ENCODE measurements at places on chromosomes 1 and 21.

GRCh38 chr1:111833334-111833733 is 77.6 kb downstream of the DDX20 start:
- DNase-seq, result no peak

GRCh38 chr1:154593390-154593789 is 14.6 kb downstream of the ADAR start:
- DNase-seq, result no peak

DNA sequence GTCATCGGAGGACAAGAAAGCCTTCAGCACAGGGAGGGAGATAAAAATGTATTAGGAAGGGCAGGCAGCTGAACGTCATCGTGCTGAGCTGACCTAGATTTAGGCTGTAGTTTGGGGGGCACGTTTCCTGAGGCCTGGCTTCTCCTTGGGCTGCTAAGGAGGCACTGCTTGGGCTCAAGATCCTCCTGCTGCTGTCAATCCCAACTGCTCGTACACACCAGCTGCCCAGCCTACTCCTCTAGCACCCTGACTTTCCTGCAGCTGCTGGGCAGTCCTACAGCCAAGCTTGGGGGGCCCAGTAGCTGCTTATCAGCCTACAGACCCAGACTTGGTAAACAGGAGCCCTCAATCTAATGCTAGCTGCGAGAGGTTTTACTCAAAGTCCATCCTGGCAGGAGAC is 6.2 kb downstream of the TMEM35B start:
- DNase-seq, result no peak

DNA sequence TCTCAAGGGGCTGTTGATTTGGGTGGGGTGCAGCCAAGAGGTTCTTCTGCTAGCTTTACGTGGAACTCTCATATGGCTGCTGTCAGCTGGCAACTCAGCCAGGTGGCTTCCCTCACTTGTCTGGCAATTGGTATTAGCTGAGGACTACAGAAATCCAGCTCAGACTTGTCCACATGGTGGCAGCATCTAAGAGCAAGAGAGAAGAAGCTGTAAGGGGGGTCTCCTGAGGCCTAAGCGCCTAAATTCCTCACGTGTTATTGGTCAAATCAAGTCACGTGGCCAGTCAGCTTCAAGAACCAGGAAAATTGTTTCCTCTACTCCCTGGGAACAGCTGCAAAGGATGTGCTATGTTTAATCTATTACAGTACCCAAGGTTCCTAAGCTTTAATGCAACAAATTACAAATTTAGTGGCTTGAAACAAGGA is 4.2 kb upstream of the DYRK3 start:
- no peak for DNase-seq

DNA sequence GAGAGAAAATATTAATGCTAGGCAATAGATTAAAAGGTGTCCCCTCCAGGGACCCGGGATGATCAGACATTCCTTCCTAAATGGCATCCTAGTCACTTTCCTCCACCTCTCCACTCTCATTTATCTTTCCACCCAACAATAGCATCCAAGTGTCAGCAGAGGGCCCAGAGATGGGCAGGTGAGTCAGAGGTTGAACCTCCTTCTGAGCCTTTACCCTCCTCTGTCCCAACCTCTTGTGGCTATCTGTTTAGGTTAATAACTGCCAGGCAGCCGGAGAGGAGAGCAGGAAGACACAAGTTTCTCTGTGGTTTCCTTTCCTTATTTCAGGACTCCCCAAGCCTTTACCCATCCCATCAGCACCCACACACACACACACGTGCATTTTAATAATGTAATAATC is 4.1 kb downstream of the GJA5 start:
- DNase-seq, result no peak

DNA sequence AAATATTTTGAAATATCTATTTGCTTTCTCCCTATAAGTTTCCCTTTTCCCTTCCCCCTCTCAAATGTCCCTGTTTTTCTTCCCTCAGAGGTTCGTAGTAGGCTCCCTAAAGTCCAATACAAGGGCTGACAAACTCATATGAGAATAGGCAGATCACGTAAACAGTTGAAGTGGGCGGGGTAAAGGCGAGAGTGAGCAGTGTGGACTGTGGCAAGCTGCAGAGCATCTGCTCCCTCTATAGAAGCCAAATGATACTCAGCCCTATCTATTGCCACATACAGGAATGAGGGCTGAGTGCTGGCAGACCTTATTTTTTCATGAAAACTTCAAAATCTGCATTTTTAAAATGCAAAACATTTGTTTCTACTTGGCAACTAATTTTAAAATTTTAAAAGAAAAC is 26.3 kb downstream of the PRDX6 start:
- no peak for DNase-seq

- DNase-seq, result no peak
Observed at GRCh38 chr1:221241592-221241991, 362.3 kb downstream of the HLX start.

DNA sequence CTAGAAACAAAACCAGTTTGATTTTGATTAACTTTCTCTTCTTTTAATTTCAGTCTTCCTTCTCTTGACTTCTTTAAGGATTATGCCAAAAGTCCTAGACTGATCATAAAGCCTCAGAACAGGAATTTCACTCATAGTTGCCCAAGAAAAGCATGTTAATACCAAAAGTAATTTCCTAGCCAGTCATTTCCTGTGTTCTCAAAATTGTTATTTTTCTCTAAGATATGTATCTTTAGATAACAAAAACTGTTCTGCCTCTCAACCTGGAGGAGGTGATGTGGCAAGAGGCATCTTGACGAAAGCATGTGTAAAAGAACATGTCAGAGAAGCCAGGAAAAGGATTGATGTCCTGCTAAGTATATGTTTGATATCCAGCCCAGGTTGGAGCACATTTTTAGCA is 78.0 kb upstream of the IPO9 start:
- no peak for DNase-seq

GRCh38 chr21:42847051-42847707 is 32.2 kb downstream of the WDR4 start:
- DNase-seq, result no peak

Measured in stimulated activated CD4-positive, alpha-beta T cell treated with anti-CD3 and anti-CD28 coated beads, Interleukin-2, amount 100 ng/mL, for 4 hours (primary cell).